Activated gamma-delta T cell treated with anti-CD3 and anti-CD28 coated beads, Interleukin-2, amount 50 U/mL, for 16 hours (primary cell): ENCODE measurements at places on chromosomes 5 and 9.

- no peak for DNase-seq
These were observed 539 bp downstream of the ARRDC3 start for GRCh38 chr5:91382530-91383026.

DNA sequence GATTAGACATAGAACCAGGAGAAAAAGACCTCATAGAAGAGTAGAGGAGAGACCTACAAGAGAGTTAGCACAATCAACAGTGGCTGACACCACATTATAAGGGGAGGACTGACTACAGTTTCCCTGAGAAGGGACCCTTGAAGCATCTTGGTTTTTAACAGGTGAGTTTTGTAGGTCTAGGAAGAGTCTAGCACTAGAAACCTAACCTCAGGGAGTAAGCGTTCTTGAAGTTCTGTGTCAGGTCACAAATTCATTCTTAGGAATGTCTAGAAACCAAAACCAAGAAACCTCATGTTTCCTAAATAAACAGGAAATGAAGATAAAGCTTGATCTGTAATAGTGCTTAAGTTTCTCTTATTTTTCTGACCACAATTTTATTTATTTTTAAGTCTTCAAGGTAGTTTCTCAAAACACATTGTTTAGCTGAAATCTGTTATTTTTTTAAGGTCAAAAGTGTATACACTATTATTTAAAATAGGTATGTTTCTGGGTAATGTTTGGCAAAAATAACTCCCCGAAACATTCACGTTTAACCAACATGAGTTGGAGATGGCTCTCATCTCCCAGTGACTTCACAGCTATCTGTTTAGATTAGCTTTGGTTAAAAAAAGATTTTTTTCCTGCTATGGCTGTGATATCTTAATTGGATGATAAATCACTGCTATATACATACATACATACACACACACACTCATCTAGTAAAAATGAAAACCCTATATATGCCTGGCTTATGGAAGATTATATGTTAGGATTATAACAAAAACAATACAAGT lies 37.1 kb downstream of the MAP3K1 start:
- DNase-seq: no peak

DNA sequence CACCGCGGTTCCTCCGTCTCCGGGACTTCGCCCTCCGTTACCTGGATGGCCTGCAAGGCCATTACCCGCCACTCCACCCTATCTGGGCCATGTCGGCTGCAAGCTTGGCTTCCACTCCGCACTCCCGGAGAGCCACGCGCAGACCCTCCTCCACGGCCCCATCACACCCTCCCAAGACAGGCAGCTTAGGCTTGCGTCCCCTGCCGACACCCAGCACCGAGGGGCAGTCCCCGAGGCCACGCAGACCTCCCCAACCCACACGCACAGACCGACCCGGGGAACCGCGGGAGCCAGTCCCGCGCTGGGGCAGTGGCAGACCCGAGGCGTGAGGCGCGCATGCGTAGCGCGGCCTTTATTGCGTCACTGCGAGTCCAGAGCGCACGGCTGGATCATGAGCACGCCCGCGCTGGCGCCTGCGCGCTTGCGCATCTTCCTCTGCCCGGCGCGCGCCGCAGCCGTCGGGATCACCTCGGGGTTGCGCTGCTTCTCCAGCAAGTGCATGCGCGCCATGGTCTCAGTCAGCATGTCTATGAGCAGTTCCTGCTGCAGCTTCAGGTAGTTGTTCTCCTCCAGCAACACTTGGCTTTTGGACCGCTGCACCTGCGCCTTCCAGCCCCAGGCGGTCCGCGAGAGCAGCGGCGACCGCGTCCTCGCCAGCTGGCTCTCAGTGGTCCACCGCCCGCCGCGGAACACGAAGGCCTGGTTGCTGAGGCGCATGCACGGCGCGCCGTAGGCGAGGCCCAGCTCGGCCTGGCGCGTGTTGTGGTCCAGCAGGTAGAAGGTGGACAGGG lies 2.4 kb downstream of the CBY3 start:
- DNase-seq: peak; percentile 89

GRCh38 chr9:136249877-136250559 lies 4.4 kb upstream of the QSOX2 start:
- no peak for DNase-seq

DNA sequence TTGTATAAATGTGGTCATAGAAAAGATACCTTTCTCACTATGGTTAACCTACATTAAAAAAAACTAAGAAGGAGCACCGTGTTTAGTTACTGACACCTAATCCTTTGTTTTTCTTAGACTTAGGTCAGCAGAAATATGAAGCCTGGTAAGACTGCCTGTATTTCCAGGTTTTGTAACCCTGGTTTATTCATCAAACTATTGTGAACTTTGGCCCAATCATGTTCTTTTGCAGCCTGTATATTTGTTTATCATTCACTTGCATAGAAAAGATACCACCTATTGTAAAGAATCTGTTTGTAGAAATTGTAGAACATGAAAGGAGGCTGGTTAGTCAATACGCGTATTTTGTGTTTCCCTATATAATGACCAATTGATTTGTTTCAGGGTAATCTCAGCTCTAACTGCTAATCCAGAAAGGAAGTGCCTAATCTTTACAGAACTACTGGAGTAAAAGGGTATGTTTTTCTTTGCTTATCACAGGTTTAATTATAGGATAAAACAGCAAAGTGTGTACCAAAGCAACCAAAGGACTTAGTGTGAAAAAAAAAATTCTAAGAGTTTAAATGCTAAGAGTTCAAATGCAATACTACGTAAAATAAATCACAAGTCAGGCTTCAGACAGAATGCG lies 103.6 kb downstream of the LURAP1L start:
- DNase-seq: no peak

DNA sequence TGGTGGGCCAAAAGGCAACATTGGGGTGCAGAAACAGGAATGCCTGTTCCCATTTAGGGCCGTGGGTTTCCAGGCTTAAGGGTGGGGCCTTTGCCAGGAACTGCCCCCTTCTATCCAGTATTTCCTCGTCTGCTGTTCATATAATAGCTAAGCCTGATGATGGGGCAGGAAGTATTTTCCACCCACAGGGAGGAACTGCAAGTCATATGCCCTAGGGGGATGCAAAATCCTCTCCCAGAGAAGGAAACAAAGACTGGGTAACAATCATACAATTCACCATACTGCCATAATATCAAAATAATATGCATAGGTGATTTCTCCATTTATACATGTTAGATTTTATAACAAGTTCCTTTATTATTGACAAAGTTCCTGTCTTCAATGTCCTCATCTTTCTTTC lies 20.5 kb upstream of the RPS23 start:
- no peak for DNase-seq

DNA sequence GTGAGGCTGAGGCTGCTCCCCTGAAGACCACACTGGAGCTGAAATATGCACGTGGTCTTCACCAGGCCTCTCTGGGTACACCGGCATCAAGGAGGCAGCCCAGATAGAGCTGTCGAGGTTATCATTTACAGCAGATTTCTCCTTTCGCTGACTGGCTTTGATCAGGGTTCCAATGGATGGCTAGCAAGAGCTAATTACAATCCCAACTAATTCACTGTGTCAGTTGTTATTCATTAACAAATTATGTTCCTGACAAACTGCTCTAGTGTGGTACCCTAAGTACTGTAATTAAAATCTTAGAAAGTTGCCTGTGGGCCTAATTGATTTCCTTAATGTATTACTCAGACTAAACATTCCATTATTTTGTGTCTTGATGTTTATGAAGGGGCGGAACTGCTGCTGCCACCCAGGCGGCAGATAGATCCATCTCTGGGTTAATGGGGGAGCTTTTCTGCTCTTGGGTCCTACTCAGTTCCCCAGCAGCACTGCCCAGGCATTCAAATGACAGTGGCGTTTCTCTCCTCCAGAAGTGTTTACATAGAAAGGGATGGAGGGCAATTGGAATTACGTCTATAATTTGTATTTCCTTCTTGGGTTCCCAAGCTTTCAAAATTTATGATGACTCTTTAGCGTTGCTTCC lies 71.7 kb upstream of the RAD23B start:
- DNase-seq: no peak

GRCh38 chr9:87405677-87406542 lies 91.8 kb upstream of the DAPK1 start:
- no peak for DNase-seq

- DNase-seq: no peak
These were observed 9.0 kb downstream of the TLX3 start for GRCh38 chr5:171318026-171318425.

DNA sequence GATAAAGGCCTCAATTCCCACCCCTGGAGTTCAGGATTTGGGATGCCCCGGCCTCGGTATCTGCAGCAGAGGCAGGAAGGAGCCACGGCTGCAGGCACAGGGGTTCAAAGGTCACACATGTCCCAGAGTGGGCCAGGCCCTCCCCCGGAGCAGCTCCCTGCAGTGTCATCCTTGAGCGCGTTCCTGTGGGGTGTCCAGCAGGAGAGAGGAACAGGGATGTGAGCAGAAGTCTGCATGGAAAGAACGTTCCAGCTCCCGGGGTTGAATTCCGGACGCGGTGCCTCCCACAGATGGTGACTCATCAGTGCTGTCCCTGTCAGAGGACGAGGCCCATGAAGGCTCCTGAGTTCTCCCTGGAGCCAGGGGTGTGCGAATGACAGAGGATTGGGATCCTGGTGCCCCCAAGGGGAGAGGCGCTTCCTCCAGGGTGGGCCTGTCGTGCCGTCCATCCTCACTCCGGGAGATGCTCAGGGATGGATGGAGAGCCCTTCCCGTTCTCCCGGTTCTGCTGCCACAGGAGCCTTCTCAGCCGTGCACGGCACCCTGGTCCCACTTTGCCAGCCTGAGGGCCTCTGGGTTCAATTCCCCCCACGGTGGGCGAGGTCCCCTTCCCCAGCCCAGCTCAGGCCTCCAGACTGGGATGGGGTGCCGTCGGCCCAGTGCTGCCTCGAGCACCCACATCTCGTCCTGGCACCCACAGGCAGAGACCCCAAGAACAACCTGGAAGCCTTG lies 3.1 kb downstream of the LCN1 start:
- DNase-seq: no peak

DNA sequence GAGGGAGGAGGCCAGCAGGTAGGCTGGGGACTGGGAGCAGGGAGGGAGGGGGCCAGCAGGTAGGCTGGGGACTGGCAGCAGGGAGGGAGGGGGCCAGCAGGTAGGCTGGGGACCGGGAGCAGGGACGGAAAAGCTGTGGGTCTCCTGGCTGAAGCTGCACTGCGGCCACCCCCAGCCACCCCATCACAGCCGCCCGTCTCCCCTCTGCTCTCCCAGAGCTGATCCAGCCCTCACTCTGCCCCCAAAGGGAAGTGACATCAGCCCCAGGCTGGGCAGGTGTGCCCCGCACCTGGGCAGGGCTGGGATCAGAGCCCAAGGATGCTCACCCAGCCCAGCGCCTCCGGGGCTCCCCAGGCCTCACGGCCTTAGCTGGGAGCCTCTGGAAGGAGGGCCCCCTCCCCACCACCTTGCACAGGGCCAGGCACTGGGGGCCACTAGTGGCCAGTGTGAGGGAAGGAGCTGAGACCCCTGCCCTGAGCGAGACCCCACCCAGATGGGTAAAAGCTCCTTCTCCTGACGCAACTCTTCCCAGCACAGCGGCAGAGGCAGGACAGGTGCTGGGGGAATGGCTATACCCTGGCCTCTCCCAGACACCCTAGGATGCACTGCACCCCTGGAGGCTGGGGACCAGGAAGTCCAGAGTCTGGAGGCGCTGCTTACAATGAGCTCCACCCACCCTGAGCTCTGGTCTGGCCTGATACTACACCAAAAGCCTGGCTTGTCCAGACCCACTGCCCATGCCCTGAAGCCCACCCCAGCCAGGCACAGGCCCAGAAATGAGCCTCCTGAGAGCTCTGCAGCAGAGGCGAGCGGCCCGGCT lies 11.6 kb downstream of the AGPAT2 start:
- DNase-seq: no peak

DNA sequence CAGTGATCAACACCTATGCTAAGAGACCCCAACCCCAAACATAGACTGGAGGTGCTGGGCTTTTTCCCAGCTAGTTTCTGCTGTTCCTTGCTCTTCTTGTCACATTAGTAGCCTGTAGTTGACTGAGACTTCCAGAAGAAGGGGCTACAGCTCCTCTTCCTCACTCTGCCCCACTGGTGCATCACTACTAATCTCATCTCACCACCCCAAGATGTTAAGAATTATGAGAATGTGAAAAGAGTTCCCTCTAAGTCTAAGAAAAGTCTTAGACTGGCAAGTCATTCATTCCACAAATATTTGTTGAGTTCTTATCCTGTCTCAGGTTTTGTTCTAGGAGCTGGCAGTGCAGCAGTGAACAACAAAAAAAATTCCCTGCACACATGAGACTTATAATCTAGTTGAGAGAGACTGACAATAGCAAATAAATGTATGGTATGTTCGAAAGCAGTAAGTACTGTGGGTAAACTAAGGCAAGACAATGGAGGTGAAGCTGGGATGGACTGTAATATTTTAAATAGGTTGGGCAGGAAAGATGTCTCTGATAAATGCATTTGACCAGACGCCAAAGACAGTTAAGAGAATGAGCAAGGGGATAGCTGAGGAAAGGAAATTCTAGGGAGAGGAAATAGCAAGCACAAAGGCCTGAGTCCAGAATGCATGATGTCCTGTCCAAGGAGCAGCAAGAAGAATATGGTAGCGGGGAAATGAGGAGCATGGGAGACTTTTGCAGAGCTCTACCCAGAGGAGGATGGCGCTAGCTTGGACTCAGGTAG lies 92.3 kb downstream of the PTCD2 start:
- DNase-seq: no peak

GRCh38 chr9:107740088-107740980 lies 250.8 kb upstream of the KLF4 start:
- DNase-seq: no peak

GRCh38 chr5:74169701-74170100 lies 470.8 kb downstream of the ENC1 start:
- DNase-seq: no peak

- no peak for DNase-seq
These were observed 33.1 kb downstream of the ZNF366 start for GRCh38 chr5:72474046-72474500.

GRCh38 chr9:96025995-96026602 lies 150.6 kb downstream of the ERCC6L2 start:
- DNase-seq: no peak

GRCh38 chr5:93226202-93226735 lies 354.8 kb downstream of the NR2F1-AS1 start:
- no peak for DNase-seq

DNA sequence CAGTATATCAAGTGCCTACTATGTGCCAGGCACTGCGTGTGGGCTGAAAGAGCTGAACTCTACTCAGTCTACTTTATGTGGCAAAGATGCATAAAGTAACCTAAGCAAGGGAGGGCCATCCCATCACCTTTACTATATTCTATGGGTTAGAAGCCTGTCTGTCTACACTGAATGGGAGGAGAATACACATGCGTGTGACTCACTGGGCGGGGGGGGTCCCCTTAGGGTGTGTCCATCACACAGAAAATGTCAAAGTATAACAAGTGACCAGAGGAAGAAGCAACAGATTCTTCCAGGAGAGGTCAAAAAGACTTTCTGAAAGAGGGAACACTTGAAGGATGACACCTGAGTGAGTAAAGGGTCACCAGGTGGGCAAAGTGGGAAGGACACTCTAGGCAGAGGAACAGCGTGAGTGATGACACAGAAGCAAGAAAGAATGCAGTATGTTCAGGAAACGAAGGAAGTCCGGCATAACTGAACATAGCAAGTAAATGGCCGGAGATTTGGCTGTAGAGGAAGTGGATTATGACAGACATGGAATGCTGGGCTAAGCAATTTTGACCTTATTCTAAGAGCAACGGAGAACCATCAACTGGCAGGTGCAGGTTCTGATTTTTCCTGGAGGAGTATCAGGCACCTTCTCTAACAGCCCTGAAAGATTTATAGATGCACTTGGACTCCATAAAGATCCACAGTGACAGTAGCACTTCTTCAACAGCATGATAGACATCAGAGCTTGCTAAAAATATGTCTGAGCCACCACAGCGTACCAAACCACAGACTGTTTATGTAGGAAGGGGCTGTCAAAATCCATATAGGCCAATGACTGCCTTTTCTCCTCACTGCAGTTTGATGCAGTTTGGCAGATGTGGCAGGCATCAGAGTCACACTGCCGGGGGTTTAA lies 8.0 kb upstream of the WHRN start:
- no peak for DNase-seq
